ENCODE measurements at places on chromosomes 1 and 21. TPM values are rescaled to one million over a fixed set of nuclear protein-coding genes. Genes with fewer than 3 reads are reported as not detected.

GRCh38 chr1:16396591-16396990 is 29.5 kb downstream of the SZRD1 start:
- no peak for DNase-seq

- no peak for DNase-seq
Observed at GRCh38 chr1:168801032-168801745, 72.2 kb upstream of the DPT start.

DNA sequence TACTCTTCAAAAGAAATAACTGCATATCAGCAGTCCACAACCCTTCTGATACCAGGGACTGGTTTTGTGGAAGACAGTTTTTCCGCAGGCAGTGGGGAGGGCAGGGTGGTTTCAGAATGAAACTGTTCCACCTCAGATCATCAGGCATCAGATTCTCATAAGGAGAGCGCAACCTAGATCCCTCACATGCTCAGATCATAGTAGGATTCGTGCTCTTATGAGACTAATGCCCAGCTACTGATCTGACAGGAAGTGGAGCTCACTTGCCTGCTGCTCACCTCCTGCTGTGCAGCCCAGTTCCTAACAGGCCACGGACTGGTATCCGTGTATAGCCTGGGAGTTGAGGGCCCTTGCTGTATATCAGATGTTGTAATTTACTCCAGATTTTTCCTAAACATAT is 11.5 kb downstream of the RO60 start:
- no peak for DNase-seq

DNA sequence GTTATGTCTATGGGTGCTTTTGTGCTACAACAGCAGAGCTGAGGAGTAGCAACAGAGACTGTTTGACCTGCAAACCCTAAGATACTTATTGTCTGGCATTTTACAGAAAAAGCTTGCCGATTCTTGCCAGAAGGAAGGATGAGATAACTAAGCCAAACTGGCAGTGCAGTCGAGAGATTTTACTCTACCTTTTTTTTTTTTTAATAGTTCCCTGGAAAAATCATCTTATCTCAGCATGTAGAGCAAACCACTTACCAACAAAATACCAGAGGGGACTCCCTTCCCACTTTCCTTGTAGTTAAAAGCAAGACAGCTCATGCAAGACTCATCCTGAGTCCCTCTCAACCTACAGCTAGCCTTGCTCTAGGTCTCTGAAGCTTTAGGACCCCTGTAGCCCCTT is 132.9 kb downstream of the SYT2 start:
- no peak for DNase-seq

DNA sequence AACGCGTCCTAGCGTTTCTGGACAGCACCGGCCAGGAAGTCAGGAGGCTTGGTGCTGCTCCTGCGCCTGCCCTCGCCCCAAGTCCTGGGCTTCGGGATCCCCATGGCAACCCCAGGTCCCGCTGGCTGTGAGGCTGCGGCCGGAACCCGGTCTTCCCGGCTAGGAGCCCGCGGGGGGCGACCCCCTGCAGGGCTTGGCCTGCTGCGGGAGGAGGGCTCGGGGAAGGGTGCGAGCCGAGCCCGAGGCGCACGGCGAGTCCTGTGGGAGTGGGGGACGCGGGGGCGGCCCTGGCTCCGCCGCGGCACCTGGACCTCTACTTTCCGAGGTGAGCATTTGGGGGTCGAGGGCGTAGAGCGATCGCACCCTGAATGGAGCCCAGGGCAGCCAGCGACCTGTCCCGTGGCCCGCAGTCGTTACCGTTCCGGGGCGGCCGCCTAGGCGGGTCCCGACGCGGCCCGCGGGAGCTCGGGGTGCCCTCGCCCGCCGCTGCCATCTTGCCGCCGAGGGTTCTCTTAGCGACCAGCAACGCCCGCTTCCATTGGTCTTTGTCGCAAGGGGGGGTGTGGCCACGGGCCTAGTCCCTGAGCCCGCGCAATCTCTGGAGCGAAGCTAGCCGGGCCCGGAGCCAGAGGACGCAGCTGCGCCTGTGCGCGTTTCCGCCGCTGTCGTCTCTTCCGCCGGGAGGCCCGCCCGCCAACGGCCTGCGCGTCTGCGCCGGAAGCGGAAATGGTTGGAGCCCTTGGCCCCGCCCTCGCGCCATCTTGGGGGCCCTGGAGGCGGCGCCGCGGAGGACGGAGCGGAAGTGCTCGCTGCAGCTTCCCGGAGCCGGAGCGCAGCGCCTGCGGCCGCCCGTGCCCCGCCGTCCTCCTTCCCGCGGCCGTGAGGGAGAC is at the start of the genes MORN1 and RER1:
Gene MORN1, minus strand, starts transcription at position 514 of the 890 bp plus-strand sequence. Its CDS starts 21 bp downstream, at position 493.
Gene RER1, plus strand, starts transcription at position 801 of the 890 bp plus-strand sequence. CDS start 3,950 bp downstream, outside the sequence.
- peak; percentile 100 for DNase-seq

GRCh38 chr1:18817795-18818435 is 41.5 kb downstream of the TAS1R2 start:
- no peak for DNase-seq

DNA sequence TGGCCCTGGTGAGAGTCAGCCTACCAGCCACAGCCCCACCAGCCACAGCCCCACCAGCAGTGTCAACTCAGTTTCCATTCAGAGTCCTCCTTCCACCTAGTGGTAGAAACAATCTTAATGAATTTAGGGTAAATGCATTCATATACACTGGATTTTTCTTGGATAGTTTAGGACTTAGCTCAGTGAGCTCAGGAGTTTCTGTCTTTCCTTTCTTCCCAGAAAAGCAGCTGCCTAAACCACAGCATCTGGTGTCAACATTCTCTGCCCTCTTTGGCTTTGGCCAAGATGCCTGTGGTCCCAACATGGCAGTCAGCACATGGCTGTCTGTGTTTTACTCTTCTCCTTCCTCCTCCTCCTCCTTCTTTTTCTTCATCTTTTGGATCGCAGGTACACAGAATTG is 94.0 kb downstream of the CLIC6 start:
- DNase-seq, result no peak

- no peak for DNase-seq
Observed at GRCh38 chr1:94925004-94925403, 1.9 kb downstream of the CNN3 start.

- DNase-seq, result no peak
Observed at GRCh38 chr1:36561361-36561724, 78.6 kb upstream of the CSF3R start.

DNA sequence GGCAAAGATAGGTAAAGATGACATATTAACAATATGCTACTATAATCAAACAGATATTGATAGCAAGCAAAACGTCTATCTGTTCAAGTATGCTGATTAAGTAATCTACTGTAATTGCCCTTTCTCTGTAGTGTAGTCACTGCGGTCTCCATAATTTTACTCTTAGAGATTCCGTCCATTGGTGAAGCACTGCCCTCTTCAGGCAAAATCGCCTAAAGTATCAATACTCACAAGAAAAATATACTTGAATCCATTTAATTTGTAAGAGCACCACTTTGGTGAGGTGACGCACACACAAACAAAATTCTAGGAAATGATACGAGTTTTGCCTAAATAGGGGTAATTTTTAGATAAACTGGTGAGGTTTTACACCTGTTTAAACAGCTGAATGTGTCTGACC is 434.6 kb upstream of the CHRM3 start:
- no peak for DNase-seq

GRCh38 chr1:152042030-152042429 is 5.2 kb upstream of the S100A11 start:
- no peak for DNase-seq

DNA sequence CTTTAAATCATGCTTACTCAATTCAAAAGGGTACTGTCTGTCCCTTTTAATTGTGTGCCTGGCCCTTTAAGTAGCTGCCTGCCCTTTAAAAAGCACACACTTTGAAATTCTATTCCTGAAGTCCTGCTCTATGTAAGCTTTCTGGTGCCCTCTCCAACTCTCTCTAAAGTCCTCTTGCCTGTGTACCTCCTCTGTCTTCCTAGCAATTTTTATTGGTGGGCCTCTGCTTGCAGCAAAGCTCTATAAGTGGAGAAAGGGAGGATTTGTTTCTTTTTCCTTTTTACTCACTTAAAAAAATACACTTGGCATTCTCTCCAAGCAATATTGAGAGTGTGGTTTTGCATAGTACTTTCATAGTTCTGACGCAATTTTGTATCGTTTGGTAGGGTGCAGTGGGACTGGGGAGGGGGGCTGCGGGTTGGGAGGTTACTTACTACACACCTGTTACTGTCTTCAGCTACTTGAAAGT is 135.4 kb downstream of the LMO4 start:
- DNase-seq, result no peak

- DNase-seq, result peak; percentile 68
Observed at GRCh38 chr1:116373431-116374352, 648 bp downstream of the ATP1A1 start.

GRCh38 chr21:44484498-44485253 is 29.4 kb downstream of the LRRC3 start:
- no peak for DNase-seq

DNA sequence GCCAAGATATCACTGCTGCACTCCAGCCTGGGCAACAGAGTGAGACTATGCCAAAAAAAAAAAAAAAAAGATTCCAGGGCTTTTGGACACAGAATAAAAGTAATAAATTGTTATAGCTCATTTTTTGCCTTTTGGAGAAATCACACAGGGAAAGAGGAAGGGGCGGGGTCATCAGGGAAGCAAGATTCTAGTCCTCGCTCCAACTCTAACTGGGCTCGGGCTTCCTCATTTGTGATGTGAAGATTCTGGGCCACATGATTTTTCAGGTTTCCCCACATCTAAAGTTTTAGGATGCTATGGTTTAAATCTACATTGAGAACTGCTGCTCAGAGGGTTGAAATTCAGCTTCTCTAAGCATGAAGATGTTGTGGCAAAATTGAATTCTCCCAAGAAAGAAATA is 179.3 kb upstream of the PLXNA2 start:
- no peak for DNase-seq

DNA sequence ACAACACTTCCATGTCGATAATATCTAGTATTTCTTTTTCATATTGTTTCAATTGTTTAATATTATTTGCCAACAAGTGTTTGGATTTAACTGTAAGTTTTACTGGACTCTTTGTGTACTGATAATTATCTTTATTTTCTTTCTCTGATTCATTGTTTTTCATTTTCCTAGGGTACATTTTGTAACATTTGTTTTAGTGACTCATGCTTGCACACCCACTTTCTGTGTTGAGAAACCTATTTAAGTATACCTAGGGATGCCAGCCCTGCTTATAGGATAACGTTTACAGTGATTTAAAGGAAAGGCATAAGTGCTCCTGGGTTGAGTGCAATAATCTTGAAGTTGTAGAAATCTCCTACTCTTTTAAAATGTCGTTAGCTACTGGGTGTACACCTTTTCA is 1386.0 kb upstream of the ADGRL4 start:
- DNase-seq, result no peak

GRCh38 chr1:94971491-94971924 is 44.6 kb upstream of the CNN3 start:
- DNase-seq, result no peak

- no peak for DNase-seq
Observed at GRCh38 chr1:53047737-53048736, 14.0 kb upstream of the PODN start.

DNA sequence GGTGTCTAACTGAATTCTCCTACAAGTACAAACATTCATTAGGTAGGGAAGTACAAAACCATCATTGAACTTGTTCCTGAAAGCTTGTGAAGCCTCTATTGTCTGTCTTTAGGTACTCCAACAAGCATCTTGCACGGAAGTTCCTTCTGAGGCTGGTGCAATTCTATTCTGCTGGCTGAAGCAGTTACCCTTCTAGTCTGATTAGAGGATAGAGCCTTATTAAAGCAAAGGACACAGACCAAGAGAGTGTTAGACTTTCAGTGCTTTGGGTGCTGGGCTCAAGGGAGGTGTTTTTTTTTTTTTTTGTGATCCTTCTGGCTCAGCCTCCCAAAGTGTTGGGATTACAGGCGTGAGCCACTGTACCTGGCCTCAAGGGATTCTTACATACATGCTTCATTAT is 43.8 kb downstream of the HHAT start:
- DNase-seq, result no peak

GRCh38 chr1:3105167-3105863 is 36.3 kb downstream of the PRDM16 start:
- no peak for DNase-seq

- no peak for DNase-seq
Observed at GRCh38 chr1:71463144-71463543, 382.3 kb upstream of the ZRANB2 start.

DNA sequence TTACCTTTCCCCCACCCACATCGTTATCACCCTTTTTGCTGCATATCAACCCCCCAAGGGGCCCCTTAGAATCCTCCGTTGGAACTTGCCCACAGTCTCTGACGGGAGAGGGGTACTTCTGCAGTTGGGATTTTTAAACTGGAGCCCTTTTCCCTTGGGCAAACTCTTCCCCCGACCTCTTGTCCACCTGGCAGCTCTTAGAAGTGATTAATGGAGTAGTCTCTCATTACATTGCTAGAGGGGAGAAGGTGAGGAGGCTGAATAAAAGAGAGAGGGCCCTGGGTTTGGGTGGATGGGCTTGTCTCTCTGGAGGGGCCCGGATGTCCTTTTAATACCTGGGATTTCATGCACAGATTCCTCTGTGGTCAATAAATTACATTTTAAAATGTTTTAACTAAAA is 27.2 kb upstream of the TSPAN2 start:
- DNase-seq, result no peak

DNA sequence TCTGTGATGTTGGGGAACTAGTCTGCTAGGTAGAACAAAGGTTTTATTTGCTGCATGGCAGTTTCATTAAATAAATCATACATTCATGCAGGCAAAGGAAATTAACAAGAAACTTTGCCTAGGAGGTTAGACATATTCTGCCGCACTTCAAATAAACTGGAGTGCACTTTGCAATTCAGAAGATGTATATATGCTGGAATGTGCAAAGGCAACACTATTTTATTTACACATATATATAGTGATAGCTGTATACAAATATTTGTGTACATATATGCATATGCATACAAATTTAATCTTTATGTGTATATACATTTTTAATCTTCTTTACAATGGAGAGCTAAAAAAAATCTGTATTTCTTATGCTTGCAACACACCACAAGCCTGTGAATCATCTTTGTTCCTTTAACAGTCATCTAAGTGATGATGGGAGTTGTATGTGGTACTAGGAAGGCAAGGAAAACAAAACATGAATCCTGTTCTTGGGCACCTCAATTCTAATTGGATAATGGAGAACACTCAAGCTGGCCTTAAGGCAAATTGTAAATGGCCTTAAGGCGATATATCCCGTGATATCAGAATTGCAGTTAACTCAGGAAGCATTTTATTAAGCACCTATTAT is 605.8 kb upstream of the CAMK1G start:
- DNase-seq, result no peak

GRCh38 chr1:9758559-9759121 is 65.1 kb downstream of the CLSTN1 start:
- no peak for DNase-seq

DNA sequence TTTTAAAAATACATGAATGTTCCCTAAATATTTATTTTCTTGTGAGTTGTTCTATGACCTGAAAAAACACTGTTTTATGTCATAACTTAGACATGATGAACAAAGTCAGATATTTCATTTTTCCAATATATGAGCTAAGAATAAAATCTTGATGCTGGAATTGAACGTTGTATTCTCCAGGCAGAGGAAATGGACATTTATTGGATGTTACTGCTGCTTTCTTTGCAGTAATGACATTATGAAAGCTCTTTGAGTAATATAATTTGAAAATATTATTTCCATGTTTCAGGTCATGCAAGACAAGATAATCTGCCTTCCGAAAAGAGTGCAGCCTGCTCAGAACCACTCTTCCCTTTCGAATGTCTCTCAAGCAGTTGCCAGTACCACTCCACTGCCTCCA is 79.5 kb downstream of the LRRC8C start:
- DNase-seq, result no peak

Gene OLIG2
- not detected for total RNA-seq

Gene ERICH3
- 3.6 TPM for total RNA-seq

Gene COL8A2
- 18.9 TPM for total RNA-seq

Gene TAS1R3
- total RNA-seq, result 0.79 TPM

Gene IL20
- not detected for total RNA-seq

Gene KIAA1614
- total RNA-seq, result 6.3 TPM

Gene VCAM1
- total RNA-seq, result 12.5 TPM

Gene TTC39A
- total RNA-seq, result 96.4 TPM

Gene FAM72B
- not detected for total RNA-seq

Gene FBXO28
- 15.7 TPM for total RNA-seq

Gene RPTN
- total RNA-seq, result not detected

Measured in upper lobe of left lung (tissue), 6 donors.